ENCODE measurements at places on chromosomes 1 and 21.
A peak's percentile ranks its signal among the peaks of the same experiment; 100 is the strongest.

- DNase-seq = no peak
Measured at GRCh38 chr1:193905288-193906085, 719.1 kb upstream of the B3GALT2 start.

GRCh38 chr1:63486629-63487028 lies 36.4 kb downstream of the ITGB3BP start:
- DNase-seq = no peak

GRCh38 chr1:181104790-181105133 lies 16.3 kb downstream of the IER5 start:
- no peak for DNase-seq

DNA sequence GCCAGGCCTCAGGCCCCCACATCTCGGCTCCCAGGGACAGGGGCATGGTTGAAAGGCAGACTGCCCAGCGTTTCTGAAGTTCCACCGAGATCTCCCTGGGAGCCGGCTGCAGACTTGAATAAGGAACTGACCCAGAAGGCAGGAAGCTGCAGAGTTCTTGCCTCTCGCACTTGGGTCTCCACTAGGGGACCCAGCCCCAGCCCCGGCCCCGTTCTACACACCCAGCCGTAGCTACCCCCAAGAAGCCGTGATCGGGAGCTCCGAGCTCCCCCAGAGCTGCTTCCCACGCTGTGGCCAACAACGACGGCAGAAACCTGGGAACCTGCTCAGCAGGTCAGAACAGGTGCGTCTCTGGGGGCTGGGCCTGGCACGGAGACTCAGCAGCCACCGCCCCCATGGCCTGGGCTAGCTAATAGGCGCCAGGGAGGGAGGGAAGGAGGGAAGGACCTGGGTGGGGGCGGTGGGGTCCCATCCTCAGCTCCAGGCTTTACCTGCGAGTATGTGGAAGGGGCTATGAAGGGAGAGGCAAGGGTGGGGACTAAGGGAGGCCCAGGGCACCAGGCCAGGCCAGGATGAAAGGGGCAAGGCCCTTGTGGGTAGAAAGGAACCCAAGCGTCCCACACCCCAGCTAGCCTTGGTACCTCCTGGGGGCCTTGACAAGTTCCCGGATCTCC lies at the start of gene NECTIN4:
TSS of gene NECTIN4 (minus strand) at position 308 of the 674 bp plus-strand sequence. CDS start at position 46, 262 bp downstream.
- no peak for DNase-seq

DNA sequence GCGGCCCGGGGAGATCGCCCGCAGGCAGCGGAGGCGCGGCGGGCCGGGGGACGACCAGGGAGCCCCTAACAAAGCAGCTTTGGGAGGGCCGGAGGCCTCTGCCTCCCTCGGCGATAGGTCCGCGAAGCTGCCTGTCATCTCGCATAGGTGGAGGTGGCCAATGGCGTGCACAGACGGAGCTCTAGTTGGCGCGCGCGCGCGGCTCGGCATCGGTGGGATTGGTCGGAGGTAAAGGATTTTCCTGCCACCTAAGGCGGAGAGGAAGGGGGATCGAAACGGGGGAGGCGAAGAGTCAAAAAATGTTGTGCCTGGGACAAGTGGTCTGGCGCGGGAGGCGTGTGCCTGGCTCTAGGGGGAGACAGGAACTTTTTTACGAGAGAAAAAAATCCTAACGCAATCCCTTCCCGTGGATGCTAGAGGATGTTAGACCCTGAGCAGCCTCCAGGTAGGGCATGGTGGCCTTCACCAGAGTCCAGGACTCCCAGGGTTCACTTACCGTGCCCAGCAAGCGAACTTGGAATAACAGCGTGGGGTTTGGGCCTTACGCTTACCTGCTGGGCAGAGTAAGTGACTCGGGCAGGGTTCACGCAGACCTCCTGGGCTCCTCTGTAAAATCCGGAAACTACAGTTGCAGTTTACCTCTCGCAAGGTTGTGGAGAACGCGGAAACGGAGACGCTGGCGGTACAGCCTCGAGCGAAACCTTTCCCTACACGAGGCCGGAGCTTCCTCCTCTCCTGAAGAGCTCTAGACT lies 99.9 kb upstream of the SOD1 start:
- DNase-seq = peak; percentile 82

GRCh38 chr1:39900662-39901463 lies 854 bp downstream of the MYCL start:
- no peak for DNase-seq
